ENCODE measurements at places on chromosomes 4 and X. TPM values are rescaled to one million over a fixed set of nuclear protein-coding genes. Genes with fewer than 3 reads are reported as not detected.

Gene DOK7
- total RNA-seq = not detected

Gene SLAIN2
- 97.4 TPM for total RNA-seq

Gene F11
- total RNA-seq = not detected

Gene LRP2BP
- total RNA-seq = 0.49 TPM

Gene NXF2B
- not detected for total RNA-seq

Gene BCLAF3
- total RNA-seq = 5.6 TPM

Gene ZNF711
- 1.1 TPM for total RNA-seq

Gene NALF2
- total RNA-seq = not detected

Gene UGT2B15
- not detected for total RNA-seq

Gene MAGEA4
- not detected for total RNA-seq

Gene SLC26A1
- total RNA-seq = 0.36 TPM

Gene ATP1B4
- not detected for total RNA-seq

Gene OSTC
- total RNA-seq = 320 TPM

Gene AREG
- 0.32 TPM for total RNA-seq

Gene TMEM47
- total RNA-seq = 219 TPM

Gene NPY5R
- not detected for total RNA-seq

Gene ARMCX2
- total RNA-seq = 86.7 TPM

Gene MAGEC2
- total RNA-seq = not detected

Measured in hair follicle dermal papilla cell (primary cell).